ENCODE measurements at places on chromosomes 2 and 18.
A peak's percentile ranks its signal among the peaks of the same experiment; 100 is the strongest.

GRCh38 chr2:204885747-204886146, 340.5 kb downstream of the PARD3B start:
- no peak for DNase-seq

- no peak for DNase-seq
These were observed 104.2 kb upstream of the PID1 start for GRCh38 chr2:229375251-229375650.

GRCh38 chr2:124478761-124479160, 453.7 kb downstream of the CNTNAP5 start:
- DNase-seq = no peak

GRCh38 chr2:170816504-170817092, at the start of gene GAD1:
GAD1 (plus strand) TSS chr2:170816887; CDS start chr2:170818592, 1,705 bp downstream.
- DNase-seq = peak; percentile 63

DNA sequence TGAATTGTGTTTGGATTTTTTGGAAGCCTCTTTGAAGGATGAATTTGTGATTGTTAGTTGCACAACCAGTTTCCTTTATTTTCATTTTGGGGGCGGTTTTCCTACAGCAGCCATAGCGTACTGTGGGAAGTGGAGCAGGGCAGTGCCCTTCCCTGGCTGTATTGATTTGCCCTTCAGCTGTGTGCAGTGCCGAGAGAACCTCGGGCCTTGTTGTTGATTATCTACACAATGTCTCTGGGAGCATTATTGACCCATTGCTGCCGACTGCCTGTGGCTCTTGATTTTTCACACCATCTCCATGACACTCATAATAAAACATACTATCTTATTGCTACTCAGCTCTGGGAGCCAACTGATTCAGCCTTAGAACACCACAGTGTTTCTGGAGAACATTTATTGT, 162.2 kb upstream of the BOD1L2 start:
- DNase-seq = no peak

DNA sequence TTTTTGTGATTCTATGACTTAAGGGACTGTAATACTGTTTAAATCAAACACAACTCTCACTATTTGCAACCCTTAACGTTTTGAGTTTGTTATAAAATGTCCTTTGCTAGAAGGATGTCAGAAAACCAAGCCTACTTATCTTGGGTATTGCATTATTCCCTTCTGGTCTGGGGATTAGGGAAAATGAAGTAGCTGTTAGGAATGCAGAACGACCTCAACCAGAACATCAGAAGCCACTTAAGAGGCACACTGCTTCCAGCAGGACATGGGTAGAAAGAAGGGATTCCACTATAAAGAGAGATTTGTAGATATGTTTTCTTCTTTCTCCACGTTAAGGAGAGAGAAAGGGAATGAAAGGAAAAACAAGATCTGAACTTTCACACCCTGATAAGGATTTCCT, 101.2 kb downstream of the SETBP1 start:
- DNase-seq = no peak

- no peak for DNase-seq
These were observed 104.5 kb upstream of the KLHL14 start for GRCh38 chr18:32877371-32877770.

GRCh38 chr18:9742524-9743131, 34.5 kb downstream of the RAB31 start:
- no peak for DNase-seq

- DNase-seq = peak; percentile 3
These were observed 6.9 kb upstream of the FLACC1 start for GRCh38 chr2:201363857-201364560.

- DNase-seq = no peak
These were observed 21.6 kb upstream of the C2orf42 start for GRCh38 chr2:70212298-70212932.
